ENCODE measurements at places on chromosomes 4 and X.

DNA sequence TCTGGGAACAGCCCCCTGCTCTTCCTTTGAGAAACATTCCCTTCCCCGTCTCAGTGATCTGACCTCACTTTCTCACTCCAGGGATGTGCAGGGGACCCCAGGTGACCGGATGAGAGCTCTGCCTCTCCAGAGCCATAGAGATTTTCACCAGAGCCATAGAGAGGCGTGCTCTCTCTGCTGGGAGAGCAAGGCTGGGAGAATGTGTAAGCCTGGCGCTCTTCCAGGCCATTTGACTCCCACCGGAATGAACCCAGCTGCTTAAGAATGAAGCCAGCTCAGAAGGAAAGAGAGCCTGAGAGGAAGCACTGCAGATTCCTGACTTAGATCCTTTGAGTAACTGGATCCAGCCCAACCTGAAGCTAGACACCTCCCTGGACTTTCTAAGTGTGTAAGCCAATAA is 106.4 kb downstream of the DHX15 start:
- no peak for DNase-seq

- no peak for DNase-seq
These were observed 83.9 kb downstream of the POLA1 start for GRCh38 chrX:24777660-24778059.

DNA sequence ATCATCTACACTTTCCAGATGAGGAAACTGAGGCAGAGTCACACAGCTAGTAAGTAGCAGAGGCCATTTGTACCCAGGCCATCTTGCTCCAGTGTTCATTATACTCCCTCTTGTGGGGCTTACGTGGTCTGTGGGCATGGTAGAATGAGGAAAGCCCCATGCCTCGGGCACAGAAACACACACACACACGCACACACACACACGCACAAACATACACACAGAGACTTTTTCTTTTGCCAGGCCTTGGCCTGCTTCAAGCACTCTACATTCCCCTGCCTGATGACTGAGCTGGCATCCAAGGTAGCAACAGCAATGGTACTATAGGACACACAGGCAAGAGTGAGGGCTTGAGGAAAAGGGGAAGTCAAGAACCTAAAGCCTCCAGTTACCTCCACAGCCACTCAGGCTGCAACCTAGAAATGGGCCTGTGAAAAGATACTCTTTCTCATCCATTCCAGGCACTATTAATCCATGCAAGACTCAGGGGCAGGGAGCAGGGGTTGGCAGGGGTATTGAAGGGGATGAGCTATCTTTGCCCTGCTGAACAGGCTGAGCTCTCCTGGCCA is 43.6 kb downstream of the STARD8 start:
- DNase-seq = no peak

GRCh38 chr4:151862766-151863165 is 102.0 kb upstream of the GATB start:
- DNase-seq = no peak

- no peak for DNase-seq
These were observed 106.9 kb downstream of the COL4A6 start for GRCh38 chrX:108331126-108331909.

DNA sequence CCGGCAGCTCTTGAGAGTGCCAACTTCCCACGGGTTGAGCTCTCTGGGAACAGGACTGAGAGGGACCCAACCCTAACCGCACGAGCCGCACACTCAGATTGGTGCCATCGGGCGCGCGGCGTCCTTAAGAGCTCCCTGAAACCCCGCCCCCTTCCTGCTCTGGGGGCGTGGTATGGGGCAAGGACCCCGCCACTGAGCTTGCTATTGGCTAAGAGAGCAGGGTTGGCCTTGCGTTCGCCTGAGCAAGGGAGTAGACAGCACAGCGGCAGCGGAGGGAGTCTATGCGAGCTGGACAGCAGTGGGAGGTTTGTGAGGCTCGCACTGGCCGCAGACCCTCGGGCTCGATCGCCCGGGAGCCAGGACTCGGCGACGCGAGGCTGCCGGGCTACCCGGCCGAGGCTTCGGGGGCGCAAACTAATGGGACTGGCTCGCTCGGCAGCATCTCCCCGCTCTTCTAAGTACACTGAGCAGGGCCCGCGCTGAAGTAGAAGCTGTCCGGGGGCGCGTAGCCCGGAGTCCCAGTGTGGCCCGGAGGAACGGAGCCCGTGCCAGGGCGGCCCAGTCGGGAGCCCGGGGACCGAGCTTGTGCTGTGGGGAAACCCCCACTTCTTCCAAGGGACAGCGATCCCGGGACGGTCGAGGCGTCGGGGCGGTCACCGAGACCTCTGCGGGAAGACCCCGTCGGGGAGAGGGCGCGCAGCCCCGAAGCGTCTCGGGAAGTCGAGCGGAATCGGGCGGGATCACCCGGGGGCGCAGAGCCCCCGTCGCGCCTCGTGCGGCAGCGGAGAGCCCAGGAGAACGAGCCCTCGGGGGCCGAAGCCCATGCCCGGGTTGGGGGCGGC is at the start of gene EFNB1:
Gene EFNB1, plus strand, starts transcription at position 282 of the 842 bp plus-strand sequence. CDS start 756 bp downstream, outside the sequence.
- DNase-seq = peak; percentile 92

DNA sequence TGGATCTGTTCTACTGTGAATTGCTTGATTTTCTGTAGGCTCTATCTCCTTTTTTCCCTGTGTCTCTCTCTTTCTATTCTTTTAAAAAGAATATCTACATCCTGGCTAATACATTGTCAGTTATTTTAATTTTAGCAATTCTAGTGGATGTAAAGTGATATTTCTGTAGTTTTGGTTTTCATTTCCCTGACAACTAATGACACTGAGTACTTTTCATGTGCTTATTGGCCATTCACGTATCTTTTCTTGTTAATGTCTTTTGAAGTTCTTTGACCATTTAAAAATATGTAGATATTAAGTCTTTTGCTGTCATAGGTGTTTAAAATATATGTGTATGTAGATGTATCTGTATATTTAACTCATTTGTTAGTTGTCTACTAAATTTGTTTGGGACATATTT is 59.0 kb upstream of the SOX3 start:
- DNase-seq = no peak

DNA sequence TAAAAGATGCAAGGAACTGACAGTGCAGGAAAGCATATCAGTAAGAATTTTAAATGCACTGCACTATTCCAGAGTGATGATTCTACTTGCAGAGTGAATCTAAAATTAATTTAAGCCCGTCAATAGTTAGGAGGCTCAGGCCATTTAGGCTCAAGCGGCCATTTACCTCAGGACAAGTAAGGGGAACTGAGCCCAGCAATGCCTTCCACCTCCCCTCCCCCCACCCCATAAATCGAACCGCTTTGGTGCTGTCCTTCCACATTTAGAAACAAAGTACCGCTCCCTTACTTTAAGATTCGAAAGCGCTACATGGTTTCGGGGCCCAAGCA is 665 bp downstream of the RBM41 start:
- DNase-seq = no peak

DNA sequence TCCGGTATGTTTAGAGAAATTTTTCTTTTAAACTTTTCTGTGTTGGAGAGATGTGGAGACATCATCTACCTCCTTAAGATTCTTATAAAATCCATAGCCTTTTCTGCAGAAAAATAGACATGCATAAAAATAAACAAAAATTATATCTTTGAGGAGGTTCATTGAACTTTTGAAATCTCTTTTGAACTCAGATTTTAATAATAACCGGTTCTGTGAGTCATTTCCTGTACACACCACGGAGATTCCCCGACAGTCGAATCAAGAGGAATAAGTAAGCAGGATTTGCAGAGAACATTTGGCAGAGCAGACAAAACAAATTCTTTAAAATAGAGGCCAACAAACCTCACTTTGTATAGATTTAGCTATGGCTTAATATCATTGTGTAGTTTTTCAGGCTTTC is 918.7 kb upstream of the POU3F4 start:
- no peak for DNase-seq

GRCh38 chrX:45849261-45849862 is 648.7 kb upstream of the DIPK2B start:
- peak; percentile 58 for DNase-seq

DNA sequence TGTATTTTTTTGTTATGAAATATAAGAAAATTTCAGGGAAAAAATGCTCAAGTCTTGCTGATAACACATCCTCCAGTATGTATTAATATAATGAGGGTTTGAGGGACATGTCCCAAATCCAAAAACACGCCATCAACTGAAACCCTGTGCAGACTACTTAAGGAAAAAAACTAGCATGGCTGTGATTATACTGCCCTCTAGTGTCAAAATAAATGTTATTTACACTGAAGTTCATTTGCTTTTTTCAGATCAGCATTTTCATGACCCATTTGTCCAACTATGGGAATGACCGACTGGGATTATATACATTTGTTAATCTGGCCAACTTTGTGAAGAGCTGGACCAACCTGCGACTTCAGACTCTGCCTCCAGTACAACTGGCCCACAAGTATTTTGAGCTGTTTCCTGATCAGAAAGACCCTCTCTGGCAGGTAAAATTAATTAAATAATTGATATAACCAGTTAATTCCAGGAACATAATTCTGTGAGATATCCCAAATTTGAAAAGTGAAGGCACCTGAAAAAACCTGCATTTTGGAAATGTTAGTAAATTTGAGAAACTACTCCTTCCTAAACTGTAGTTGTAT is 128.5 kb downstream of the PRSS12 start:
- peak; percentile 29 for DNase-seq

DNA sequence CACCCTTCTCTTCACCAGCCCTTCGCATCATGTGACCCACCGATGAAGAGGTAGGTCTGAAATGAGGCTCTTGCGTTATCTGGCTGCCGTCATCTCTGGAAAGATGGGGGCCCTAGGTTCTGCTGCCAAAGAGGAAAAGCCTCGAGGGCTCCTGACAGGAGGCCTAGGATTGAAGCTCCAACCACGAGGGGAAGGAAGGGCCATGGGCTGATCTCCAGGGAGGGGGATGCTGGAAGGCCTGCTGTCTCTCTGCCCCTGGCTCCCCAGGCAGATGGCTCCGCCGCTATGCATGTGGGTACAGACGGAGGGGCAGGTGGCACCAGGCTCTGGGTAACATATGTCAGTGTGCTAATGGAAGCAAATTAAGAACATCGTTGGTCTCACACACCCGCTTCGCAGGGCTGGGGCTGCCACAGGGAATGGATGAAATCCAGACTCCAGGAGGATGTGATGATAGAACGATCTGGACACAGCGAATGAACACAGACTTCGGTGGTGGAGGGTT is 44.9 kb downstream of the AFAP1 start:
- no peak for DNase-seq

DNA sequence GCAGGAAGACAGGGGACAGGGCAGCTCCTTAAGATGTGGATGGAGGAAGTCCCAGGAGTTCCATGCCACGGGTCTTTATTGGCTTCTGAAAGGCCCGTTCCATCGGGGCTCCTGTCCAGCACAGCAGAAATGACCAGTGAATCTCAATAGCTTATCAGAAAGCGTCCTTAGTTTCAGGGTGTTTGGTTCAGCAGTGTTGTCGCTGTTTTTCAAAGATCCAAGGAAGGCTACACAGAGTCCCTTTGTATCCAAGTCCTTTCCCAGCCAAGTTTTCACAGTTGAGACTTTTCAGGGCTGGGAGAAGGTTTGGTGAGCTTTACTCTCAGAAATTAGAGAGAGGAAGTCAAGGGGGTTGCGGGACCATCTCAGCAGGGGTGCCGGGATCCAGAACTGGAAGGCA is 5.0 kb upstream of the ZCCHC4 start:
- no peak for DNase-seq

GRCh38 chrX:108380222-108380621 is 58.0 kb downstream of the COL4A6 start:
- no peak for DNase-seq

GRCh38 chr4:6157926-6158325 is 42.4 kb downstream of the JAKMIP1 start:
- no peak for DNase-seq

GRCh38 chr4:140754918-140755773 is 1.0 kb downstream of the TBC1D9 start:
- no peak for DNase-seq

Data from CD4-positive, alpha-beta T cell treated with Interleukin-17A for 1 hour (primary cell).